Endothelial cell of umbilical vein (primary cell): ENCODE measurements at places on chromosomes 12 and 14. TPM values are rescaled to one million over a fixed set of nuclear protein-coding genes. Genes with fewer than 3 reads are reported as not detected.

DYRK2 gene
- total RNA-seq: 11.0 and 13.7 TPM in 2 replicates

RERGL gene
- total RNA-seq: not detected in 2 replicates

SPTB gene
- 0.07 TPM in 1 of 2 replicates, not detected in the other for total RNA-seq

DCAF5 gene
- 35.3 and 37.9 TPM in 2 replicates for total RNA-seq

TSPAN19 gene
- not detected in 2 replicates for total RNA-seq

GPR132 gene
- total RNA-seq: not detected in 2 replicates

CHMP4A gene
- total RNA-seq: 39.7 and 40.9 TPM in 2 replicates

- no peaks in the 10 kb centered on the region for H3K36me3 ChIP-seq
- no peak overlapping the region for H3K27ac ChIP-seq
- no peaks in the 10 kb centered on the region for H3K4me1 ChIP-seq
- no peak overlapping the region for H3K4me3 ChIP-seq
- no peak for DNase-seq
Measured at GRCh38 chr14:80456209-80456608, 244.9 kb upstream of the DIO2 start.

- H3K4me1 ChIP-seq: peaks cover 6% of the 10 kb centered on the region
- peaks cover 11% of the 10 kb centered on the region for H3K27me3 ChIP-seq
- H3K27ac ChIP-seq: no peak overlapping the region
- peak; percentile 60 for DNase-seq
Measured at GRCh38 chr14:104932676-104933631, 8.3 kb downstream of the PLD4 start.

GRCh38 chr14:89701211-89702043, 253.1 kb downstream of the EFCAB11 start:
- DNase-seq: peak; percentile 35
- H3K27ac ChIP-seq: peak overlapping the region; percentile 27
- H3K27me3 ChIP-seq: no peaks in the 10 kb centered on the region
- H3K36me3 ChIP-seq: no peaks in the 10 kb centered on the region

GRCh38 chr14:72880164-72880563, 13.7 kb downstream of the DPF3 start:
- peaks cover 18% of the 10 kb centered on the region for H3K4me1 ChIP-seq
- no peak for DNase-seq
- no peaks in the 10 kb centered on the region for H3K36me3 ChIP-seq
- H3K27me3 ChIP-seq: no peaks in the 10 kb centered on the region
- H3K4me3 ChIP-seq: no peak overlapping the region

GRCh38 chr12:56348776-56349175, 10.1 kb downstream of the IL23A start:
- H3K4me1 ChIP-seq: no peaks in the 10 kb centered on the region
- H3K4me3 ChIP-seq: no peak overlapping the region
- peaks cover 46% of the 10 kb centered on the region for H3K36me3 ChIP-seq

- H3K36me3 ChIP-seq: no peaks in the 10 kb centered on the region
- H3K27ac ChIP-seq: peak overlapping the region; percentile 86
- peak; percentile 33 for DNase-seq
- peaks cover 29% of the 10 kb centered on the region for H3K4me1 ChIP-seq
Measured at GRCh38 chr12:111398530-111398929, 7.2 kb upstream of the SH2B3 start.

GRCh38 chr12:131674373-131674772, 36.5 kb upstream of the SFSWAP start:
- DNase-seq: no peak
- H3K27me3 ChIP-seq: no peaks in the 10 kb centered on the region
- no peak overlapping the region for H3K27ac ChIP-seq

DNA sequence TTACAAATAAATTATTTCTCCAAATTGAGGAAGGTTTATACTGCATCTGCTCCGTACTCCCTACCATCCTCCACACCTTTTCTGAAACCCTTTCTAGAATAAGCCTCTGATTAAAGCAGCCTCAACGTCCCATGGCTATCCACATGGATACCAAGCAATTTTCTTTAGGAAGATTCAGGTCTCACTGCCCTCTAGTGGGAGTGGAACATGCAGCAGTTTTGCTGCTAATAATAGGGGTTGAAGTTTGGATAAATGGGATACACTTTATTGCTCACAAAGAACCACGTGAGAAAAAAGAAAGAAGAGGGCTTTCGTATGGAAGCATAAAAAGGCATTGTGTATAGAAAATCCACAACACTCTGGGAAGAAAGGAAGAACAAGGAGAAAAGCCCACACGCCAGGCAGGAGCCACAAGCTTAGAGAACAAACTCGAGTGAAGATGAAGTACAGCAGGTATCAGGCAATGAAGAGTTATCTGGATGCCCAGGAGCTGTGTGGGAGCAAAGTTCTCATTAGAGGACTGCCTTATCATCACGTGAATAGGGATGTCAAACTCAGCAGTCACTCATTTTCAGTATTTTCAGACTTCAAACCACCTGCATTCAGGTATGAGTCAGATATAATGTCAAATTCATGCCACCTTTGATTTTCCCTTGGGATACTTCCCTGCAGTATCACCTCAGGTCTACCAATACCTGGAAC, 45.8 kb downstream of the CCER1 start:
- no peak overlapping the region for H3K4me3 ChIP-seq
- no peak overlapping the region for H3K27ac ChIP-seq
- H3K27me3 ChIP-seq: no peaks in the 10 kb centered on the region
- no peaks in the 10 kb centered on the region for H3K36me3 ChIP-seq

DNA sequence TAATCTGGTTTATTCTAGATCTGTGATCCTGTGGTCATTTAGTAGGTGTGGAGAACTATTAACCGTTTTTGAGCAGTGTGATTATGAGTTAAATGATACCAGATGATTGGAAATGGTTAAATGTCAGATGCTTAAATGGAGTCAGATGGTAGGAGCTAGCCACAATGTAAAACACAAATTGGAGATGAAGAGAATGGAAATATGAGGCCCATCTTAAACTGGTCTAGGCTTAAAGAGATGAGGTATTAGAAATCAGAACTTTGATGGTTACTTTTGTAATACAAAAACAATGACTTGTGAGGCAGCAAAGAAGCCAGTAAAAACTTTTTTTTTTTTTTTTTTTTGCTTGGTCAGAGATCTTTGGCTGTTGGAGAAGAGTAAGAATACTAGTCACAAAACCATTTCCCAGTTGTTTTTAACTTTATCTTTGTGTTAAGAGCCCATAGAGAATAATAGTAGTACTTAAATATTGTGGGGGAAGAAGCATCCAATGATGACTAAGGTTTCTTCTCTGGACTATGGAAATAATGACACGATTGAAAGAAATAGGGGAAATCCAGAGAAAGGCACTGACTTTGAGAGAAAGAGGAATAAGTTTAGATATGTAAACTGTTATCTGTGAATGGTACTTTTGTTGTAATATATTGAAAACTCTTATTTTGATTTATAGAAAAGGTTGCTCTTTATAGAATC, 95.9 kb downstream of the WNK1 start:
- no peak overlapping the region for H3K27ac ChIP-seq
- H3K4me3 ChIP-seq: no peak overlapping the region
- peak; percentile 23 for DNase-seq
- peaks cover 12% of the 10 kb centered on the region for H3K4me1 ChIP-seq
